ENCODE measurements at places on chromosomes 7 and 10.

DNA sequence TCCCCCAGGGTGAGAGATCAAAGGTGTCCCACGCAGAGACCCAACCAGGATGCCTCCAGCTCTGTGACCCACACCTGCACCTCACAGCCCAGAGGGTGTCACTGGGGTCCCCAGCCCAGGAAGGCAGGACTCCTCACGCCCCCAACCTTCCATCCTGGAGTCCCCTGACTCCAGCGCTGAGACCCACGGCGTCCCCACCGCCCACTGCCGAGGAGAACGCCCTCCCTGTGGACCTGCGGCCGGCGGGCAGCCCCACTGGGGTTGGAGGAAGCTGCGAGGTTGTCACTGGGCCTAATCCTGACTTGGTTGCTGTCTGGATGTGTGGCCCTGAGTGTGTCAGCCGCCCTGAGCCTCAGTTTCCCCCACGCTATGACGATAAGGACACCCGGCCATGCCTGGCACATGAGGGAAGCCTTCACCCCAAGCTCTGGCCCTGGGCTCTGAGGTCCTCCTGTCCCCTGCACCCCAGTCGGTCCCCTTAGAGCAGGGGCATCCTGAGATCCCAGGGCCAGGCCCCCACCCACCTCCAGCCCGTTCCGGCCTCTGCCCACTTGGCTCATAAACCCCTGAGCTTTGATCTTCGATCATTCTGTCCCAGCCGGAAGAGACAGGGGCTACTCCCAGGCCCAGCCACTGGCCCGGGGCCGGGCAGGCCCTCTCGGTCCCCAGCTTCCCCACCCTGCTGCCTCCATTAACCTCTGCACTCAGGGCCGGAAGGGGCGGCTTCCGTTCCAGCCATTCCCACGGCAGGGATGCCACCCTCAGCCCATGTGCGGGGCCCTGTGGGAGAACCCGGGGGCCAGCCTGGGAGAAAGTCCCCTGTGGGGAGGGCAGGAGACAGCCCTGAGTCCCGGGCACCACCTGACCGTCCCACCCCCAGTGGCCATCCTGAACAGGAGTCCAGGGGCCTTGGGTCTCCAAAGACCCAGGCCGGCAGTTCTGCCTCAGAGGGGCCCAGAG is 113.2 kb downstream of the MICALL2 start:
- DNase-seq, result no peak

DNA sequence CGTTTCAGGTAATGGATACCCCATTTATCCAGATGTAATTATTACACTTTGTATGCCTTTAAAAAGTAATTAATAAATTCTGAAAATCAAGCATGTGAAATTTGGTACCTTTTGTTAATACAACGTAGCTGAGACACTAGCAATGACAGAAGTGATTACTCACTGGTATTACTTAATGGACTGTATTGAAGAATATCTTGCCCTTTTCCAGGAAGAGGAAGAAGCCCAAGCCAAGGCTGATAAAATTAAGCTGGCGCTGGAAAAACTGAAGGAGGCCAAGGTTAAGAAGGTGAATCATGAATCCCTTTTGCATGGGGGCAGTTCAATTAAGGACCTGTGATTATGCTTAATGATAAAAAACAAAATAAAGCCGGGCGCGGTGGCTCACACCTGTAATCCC is 64.8 kb downstream of the APBB1IP start:
- no peak for DNase-seq

DNA sequence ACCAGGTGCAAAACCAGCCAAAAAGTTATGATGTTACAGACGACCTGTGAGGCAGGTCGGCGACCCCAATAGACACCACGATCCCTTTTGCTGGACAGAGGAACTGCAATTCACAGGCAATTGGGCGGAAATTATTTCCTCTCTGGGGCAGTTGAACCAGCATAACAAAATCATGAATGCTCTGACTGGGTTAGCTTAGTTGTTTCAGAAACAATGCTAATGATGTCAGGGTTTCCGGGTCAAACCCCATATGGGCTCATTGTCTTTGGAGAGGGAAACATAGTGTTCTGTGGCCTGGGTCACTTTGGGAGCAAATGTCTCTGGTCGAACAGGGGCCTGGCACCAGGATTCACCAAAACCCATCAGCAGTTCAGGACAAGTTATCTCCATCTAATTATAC is 669.1 kb upstream of the NRP1 start:
- no peak for DNase-seq

DNA sequence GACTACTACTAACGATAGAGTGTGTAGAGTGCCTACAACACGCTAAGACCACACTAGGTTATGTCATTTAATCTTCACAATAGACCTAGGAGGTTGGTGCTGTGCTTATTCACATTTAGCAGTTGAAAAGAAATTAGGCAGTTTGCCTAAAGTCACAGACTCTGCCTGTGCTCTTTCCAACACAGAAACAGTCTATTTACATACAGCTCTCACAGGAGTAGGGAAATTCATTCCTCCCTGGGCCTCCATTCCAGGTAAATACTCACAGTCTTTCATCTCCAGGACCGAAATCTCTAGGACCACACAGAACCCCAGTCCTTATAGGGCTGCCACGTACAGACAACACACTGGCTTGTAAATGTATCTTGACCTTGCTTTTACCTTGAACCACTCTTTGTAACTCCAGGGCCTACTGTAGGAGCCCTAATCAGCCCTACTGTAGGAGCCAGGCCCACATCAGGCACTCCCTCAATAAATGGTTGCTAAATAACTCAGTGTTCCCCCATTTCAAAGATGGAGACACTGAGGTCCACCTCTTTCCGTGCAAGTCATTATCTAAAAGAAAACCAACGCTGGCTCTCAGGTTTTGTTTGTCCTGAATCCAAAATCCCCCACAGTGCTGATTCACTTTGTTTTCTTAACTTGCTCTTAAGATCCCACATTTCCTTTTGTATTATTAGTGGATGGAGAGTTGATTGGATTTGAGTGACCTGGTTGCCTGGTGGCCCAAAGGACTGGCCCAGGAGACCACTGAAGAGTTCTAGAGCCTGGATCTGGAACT is 146.9 kb downstream of the KCNMA1 start:
- no peak for DNase-seq

GRCh38 chr10:5708356-5708755 is 23.7 kb downstream of the TASOR2 start:
- no peak for DNase-seq

DNA sequence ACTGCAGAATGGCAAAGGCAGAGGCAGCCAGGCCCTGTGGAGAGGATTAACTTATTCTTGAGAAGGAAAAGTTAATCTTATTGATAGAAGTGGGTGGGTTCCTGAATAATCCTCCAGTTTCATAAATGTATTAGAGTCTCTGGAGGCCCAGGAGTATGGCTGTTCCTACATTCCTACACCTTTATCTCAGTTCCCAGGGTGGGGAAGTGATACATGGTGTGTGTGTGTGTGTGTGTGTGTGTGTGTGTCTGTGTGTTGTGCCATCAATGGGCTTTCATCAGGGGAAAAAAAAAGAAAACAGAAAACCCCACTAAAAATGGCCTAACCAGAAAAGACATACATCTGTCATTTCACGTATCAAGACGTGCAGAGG is 22.0 kb upstream of the GSDME start:
- no peak for DNase-seq

- DNase-seq, result no peak
Measured at GRCh38 chr10:126519185-126519584, 130.9 kb upstream of the ADAM12 start.

DNA sequence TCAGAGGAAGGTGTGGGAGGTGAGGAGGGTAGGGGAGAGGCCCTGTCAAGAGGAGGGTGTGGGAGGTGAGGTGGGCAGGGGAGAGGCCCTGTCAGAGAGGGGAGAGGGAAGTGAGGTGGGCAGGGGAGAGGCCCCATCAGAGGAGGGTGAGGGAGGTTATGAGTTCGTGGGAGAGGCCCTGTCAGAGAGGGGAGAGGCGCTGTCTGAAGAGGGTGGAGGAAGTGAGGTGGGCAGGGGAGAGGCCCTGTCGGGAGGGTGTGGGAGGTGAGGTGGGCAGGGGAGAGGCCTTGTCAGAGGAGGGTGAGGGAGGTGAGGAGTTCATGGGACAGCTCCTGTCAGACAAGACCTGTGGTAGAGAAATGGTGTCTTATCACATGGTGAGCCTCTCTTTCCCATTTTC is 74.4 kb downstream of the INPP5A start:
- DNase-seq, result no peak

DNA sequence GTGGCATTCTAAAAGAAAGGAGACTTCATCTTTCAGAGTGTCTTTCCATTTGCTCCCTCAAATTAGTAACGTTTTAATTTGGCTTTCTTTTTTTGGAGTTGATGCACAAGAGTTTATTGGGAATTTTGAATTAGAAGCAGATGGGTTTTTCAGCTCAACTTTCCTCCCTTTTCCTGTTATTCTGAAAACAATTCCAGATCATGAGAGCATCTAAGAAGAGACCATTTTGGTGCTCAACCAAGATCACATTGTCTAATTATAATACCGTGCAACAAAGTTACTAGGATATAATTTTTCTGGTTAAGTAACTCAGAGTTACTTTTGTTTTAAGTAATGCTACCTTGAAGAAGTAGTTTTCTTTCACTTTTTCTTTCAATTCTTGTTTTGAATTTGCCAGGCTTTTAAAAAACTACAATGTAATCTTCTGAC is 396.6 kb upstream of the KLF6 start:
- DNase-seq, result no peak

DNA sequence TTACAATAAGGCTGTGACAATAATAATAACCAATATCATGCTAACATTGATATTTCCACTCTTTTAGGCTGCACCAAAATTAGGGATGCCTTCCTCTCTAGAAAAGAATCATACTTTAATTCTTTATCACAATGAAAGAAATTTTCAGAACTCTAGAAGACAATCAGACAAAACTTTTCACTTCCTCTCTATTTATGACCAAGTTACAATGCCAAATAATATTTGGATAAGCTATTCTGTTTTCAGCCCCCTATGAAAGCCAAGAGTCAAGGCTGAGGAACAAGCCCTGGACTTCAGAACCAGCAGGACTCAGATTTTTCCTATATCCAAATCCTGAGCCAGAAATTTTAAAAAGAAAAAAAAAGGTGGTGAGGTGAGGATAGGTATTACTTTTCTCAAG is 4.6 kb downstream of the HYCC1 start:
- DNase-seq, result no peak

GRCh38 chr7:80856769-80857168 is 62.1 kb downstream of the SEMA3C start:
- no peak for DNase-seq

DNA sequence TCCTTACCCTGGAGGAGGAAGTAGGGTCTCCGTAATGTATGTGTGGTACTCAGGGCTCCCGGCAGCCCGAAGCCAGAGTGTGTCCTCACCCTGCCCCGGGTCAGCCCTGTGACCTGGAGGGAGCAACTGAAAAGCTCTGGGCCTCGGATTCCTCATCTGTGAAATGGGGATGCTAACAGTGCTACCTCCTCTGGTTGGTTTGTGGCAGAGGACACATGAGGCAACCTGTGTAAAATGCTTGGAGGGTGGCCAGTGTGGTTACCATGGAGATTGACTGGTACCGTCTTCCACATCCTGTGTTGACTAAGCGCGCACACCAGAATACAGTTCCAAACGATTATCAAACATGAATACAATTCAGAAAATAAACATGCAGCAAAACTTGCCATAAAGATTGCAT is 163.8 kb upstream of the KLF6 start:
- no peak for DNase-seq

DNA sequence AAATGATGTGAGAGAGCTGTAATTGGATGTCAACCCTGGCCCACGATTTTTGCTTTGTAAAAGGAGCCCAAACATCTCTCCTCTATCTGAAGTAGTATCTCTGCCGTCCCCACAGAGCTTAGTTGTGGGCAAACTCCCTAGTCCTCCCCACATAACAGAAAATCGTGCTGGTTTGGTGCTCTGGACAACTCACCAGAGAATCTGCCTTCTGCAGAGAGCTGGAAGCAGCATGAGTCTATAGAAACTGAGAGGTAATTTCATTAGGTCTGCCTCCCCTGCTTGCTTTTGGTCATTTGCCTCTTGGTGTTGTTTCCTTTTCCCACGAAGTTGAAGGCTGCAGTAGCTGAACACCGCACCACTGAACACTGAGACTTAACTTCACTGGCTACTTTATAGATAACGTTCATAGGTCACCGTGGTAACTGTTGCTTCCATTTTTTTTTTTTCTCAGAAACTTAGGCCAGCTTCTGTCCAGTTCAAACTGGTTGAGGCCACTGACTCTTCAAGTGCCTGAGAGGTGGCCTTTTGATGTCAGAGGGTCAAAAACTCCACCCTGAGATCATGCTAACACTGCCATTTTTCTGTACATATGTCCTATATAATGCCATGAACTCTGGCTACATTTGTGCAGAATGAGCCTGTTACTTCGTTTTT is 3.3 kb upstream of the CDCA7L start:
- DNase-seq, result no peak

DNA sequence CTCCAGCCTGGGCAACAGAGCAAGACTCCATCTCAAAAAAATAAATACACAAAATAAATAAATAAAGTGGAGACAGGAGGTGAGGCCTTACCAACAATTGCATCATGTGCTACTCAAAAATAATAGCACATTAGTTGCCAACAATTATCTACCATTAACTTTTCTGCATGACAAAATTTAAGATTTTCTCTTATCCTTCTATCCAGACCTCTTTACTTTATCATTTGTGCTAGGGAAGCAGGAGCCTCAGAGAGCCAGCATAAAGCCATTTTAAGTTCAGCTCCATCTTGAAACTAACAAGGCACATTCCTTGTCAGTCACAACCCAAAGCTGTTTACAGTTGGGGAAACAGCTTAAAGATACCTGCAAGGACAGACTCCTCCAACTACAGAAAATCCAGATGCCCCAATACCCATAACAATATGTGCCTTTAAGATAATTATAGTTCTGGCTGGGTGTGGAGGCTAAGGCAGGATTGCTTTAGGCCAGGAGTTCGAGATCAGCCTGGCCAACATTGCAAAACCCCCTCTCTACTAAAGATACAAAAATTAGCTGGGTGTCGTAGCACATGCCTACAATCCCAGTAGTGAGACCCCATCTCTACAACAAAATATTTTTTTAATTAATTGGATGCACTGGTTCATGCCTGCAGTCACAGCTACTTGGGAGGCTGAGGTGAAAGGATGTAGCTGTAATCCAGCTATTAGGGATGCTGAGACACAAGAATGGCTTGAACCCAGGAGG is 2.2 kb upstream of the AP1S1 start:
- DNase-seq, result no peak

DNA sequence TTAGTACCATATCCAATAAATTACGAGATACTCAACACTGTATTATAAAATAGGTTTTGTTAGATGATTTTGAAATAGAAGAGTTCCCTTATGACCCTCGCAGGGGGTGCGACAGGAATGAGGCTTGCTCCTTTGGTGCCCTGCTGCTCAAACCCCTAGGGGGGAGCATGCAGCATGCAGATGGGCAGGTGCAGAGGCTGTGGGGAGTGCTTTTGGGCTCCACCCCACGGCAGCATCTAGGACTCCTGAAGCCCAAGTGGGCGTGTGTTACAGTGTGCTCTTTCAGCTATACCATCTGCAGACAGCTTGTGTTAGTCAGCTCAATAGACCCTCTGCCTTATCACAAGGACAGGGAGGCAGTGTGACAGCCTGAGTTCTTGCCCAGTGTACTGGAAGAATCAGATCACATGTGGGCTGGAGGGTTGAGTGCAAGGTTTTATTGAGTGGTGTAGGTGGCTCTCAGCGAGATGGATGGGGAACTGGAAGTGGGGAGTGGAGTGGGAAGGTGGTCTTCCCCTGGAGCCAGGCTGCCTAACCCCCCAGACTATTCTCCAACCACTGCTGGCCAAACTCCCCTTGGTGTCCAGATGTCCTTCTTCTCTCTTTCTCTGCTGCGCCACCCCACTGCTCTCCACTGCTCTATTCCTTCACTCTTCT is 3.1 kb upstream of the MRC1 start:
- DNase-seq, result no peak
